ENCODE measurements at places on chromosomes 3 and 15. TPM values are rescaled to one million over a fixed set of nuclear protein-coding genes. Genes with fewer than 3 reads are reported as not detected.

SI gene
- not detected for polyA plus RNA-seq

PAQR9 gene
- 0.08 TPM for polyA plus RNA-seq

IL16 gene
- 6.6 TPM for polyA plus RNA-seq

CPA3 gene
- polyA plus RNA-seq, result 1.3 TPM

C3orf20 gene
- 0.11 TPM for polyA plus RNA-seq

LXN gene
- polyA plus RNA-seq, result 17.1 TPM

MYL3 gene
- polyA plus RNA-seq, result 312 TPM

IGSF11 gene
- 1.7 TPM for polyA plus RNA-seq

OXTR gene
- 9.4 TPM for polyA plus RNA-seq

CTXN2 gene
- polyA plus RNA-seq, result not detected

ANKRD63 gene
- polyA plus RNA-seq, result 0.32 TPM

SLC51A gene
- polyA plus RNA-seq, result 9.9 TPM

ST3GAL6 gene
- polyA plus RNA-seq, result 6.1 TPM

GOLGA6B gene
- polyA plus RNA-seq, result 0.75 TPM

CEP70 gene
- polyA plus RNA-seq, result 19.4 TPM

LRRC28 gene
- polyA plus RNA-seq, result 18.7 TPM

HYAL2 gene
- 39.7 TPM for polyA plus RNA-seq

SLC12A8 gene
- polyA plus RNA-seq, result 0.37 TPM

TLR9 gene
- polyA plus RNA-seq, result 0.44 TPM

WNT5A gene
- polyA plus RNA-seq, result 10.6 TPM

ZNF860 gene
- 0.47 TPM for polyA plus RNA-seq

TMEM207 gene
- not detected for polyA plus RNA-seq

CCR9 gene
- not detected for polyA plus RNA-seq
